Stimulated activated CD4-positive, alpha-beta T cell treated with anti-CD3 and anti-CD28 coated beads, Interleukin-12 subunit alpha, Interleukin-12 subunit beta, amount 100 ng/mL, for 24 hours (primary cell): ENCODE measurements at places on chromosomes 5 and 9.

DNA sequence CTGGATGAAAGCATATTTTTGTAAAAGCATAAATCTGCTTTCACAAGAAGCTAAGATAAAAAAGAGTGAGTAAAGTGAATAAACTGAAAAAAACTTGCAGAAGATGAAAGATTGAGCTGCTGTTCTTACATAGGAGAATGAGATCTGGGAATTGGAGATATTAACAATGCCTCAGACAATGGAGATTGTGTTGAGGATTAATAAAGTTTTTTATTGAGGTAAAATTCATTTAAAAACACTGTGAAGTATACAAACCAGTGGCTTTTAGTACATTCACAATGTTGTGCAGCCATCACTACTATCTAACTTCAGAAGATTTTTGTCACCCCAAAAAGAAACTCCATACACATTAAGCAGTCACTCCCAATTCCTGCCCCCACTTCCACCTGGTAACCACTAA is 19.7 kb upstream of the UBLCP1 start:
- DNase-seq, result no peak

- DNase-seq, result no peak
These were observed 259.1 kb downstream of the SH3GL2 start for GRCh38 chr9:17837965-17838364.

- DNase-seq, result no peak
These were observed 37.5 kb downstream of the GSN start for GRCh38 chr9:121305269-121305994.

DNA sequence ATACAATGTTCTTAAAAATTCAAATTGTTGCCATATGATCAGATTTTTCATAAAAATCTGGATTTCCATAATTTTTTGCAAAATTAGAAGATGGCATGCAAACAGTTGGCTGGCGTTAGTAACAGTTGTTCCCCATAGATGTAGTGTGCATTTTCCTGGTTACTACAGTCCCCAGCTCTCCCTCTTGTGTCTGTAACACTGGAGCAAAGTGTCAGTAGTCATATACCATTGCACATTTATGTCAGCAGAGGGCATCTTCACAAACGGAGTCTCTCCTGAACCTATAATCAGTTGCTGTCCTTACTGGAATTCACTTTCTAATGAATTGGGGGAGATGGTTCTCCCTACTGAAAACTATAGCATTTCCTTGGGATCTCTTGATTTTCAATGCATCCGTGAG is 44.7 kb upstream of the DMAC1 start:
- no peak for DNase-seq

DNA sequence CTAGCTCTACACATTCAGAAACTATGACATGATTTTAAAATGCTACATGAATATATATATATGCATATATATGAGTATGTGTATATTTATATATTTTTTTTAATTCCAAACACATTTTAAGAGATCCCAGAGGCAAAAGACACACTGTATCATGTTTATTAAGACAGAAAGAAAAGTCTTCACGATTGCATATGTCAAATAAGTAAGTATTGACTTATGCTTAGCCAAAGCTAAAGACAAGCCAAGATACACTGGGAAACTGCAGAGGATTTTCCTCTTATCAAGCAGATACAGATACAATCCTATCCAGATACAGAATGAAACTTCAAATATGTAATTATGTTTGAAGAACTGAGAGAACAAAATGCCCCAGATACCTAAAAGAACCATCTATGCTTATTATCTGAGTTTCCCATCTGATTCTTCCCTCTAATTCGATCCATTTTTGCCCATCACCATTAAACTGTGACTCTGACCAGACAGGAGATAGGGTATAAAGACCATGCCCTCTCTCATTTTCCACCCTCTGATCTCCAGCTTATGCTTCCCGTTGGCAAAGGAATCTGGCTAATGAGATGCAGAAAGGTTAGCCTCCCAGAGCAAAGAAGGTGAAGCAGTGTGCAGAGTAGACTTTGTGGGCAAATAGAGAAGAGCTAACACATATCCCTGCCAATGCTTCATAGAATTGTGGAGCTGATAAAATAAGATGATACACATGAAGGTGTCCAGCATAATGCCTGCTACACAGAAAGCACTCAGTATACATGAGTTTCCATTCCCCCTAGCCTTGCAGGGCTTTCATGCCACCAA is 131.0 kb upstream of the TARS1 start:
- DNase-seq, result no peak

DNA sequence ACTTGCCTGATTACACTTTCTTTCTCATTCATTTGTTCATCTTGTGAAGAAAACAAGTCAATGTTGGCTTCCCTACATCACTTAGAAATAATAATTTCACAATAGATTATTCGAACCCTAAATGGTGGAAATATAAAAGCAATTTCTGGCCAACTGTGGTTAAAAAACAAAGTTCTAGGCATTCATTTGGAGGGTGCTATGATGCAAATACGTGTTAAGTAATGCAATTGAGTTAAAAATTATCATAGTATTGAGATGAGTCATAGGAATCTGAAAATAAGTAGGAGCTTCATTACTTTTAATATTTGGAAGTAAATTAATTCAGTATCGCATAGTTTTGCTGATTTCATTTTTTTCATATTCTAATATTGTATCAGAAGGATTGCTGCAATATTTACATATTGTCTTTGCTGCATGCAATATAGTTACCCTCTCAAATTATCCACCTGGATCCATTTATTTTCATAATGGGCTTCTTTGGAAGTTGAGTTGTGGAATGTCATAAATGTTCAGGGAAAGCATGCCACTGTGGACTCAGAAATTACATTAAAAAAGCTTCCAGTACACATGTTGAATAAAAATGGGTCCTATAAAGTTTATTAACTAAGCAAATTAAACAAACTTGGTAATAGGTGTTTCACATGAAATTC is 647.7 kb upstream of the WWC1 start:
- no peak for DNase-seq

DNA sequence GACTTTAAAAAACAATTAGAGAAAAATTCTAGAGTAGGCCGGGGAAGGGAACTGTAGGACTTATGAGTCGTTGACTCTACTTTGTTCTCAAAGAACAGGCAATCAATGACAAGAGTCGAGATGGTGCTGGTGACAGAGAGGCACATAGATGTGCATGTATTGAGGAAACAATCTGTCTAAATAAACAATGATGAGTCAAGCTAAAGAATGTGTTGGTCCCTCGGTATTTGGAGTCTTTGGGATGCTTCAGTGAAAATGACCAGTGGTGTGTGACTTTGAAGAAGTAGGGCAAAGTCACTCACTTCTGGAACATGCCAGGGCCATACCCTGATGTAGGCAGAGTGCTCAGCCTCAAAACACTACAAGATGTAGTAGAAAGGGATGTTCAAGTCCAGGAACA is 288.1 kb upstream of the PANK3 start:
- DNase-seq, result no peak

- no peak for DNase-seq
These were observed 102.2 kb downstream of the COL5A1 start for GRCh38 chr9:134743853-134744252.

DNA sequence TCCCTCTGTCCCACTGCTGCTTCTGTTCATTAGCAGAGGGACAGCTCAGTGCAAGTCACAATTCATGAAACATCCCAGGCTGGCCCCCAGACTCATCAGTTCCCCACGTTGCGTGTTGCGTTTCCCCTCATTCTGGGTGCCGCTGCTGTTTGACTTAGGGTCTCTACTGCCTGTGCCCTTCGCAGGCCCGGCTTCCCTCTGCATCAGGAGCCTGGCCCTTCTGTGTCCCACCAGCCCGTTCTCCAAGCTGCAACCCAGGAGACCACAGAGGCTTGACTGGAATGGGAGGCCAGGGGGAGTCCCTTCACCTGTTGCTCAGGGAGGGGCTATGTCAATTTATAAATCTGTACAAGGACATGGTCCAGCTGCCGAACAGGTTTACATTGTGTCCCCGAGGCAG is 53.9 kb upstream of the SUSD3 start:
- DNase-seq, result no peak

DNA sequence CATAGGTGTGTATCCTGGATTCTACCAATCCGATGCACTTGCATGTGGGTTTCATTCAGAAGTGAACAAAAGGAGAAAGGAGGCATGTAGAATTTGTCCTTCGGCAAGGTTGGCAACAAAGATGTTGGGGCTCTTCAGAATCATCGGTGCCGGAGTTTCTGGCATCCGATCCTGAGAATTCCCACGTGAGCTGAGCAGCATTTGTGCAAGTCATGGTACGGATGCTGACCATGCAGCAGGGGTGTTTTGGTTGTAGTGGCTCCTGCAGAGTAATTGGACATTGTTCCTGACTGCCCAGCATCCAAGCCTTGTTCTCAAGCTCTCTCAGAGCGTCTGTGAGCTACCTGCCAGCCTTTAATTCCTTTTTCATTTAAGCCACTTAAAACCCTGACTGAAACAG is 19.0 kb upstream of the POC5 start:
- DNase-seq, result no peak

DNA sequence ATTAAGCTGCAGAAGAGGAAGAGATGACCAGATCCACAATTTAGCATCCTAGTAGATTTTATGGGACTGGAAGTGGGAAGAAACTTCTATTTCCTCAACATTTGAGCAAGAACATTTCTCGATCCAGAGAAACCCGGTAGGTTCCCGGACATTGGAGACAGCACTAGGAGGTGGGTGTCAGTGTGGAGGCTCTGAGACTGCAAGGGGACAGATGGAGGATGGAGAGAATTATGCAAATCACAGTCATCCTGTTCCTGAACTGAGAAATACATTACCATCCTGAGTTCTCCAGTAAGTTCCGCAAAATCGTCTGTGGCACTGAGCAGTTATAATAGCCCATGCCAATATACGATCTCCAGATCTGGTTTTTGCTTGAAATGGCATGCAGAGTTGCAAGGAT is 25.6 kb downstream of the GLDC start:
- DNase-seq, result no peak

DNA sequence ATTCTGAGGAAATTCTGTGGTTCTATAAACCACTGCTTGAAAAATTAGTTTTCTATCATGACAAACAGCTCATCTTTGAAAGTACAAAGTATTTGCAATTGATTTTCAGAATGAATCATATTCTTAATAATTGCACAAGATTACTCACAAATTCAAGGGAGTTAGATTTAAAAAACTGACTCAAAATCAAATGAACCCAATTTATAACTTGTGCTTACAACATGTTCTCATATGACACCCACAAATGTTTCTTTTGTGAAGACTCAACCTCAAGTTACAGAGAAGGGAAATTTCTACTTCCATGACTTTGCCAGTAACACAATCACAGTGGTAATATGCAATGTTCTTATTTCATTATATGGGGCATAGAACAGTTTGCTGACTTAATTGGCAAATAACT is 272.0 kb upstream of the ACTBL2 start:
- DNase-seq, result no peak

DNA sequence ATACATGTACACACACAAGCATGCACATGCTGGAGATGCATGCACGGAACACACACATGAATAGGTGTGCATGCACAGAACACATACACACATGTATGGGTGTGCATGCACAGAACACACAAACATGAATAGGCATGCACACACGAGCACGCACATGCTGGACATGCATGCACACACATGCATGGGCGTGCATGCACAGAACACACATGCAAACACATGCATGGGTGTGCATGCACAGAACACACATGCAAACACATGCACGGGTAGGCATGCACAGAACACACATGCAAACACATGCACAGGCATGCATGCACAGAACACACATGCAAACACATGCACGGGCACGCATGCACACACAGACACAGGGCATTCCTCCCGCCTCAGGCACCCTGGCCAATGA is 382.3 kb downstream of the IRX2 start:
- DNase-seq, result no peak

GRCh38 chr9:114401344-114401743 is 13.6 kb upstream of the AKNA start:
- DNase-seq, result no peak

GRCh38 chr9:134986957-134987356 is 69.2 kb upstream of the FCN1 start:
- no peak for DNase-seq

GRCh38 chr9:135479469-135480052 is at the start of gene PPP1R26:
Gene PPP1R26, plus strand, starts transcription at chr9:135479782. Its CDS starts 4,729 bp downstream, at chr9:135484511.
- DNase-seq, result no peak

DNA sequence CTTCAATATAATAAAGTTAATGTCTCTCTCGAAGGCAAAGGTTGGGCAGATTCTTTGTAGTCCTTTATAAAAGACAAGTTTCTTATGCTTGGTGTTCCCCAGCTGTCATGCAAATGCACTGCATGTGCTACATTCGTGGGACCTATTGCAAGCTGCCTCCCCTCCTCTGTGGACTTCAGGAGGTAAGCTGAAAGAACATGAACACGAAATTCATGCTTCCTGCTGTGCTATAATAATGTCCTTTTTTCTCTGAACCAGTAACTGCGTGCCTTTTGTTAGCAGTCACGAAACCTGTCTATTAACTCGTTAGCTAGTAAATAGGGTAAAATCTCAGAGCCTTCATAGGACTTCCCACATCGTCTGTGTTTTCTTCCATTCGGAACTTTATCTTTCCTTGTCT is 363.5 kb downstream of the CDH9 start:
- no peak for DNase-seq

GRCh38 chr9:125431741-125432271 is 170.2 kb downstream of the GAPVD1 start:
- no peak for DNase-seq

GRCh38 chr5:117207088-117207668 is 632.6 kb upstream of the SEMA6A start:
- no peak for DNase-seq

DNA sequence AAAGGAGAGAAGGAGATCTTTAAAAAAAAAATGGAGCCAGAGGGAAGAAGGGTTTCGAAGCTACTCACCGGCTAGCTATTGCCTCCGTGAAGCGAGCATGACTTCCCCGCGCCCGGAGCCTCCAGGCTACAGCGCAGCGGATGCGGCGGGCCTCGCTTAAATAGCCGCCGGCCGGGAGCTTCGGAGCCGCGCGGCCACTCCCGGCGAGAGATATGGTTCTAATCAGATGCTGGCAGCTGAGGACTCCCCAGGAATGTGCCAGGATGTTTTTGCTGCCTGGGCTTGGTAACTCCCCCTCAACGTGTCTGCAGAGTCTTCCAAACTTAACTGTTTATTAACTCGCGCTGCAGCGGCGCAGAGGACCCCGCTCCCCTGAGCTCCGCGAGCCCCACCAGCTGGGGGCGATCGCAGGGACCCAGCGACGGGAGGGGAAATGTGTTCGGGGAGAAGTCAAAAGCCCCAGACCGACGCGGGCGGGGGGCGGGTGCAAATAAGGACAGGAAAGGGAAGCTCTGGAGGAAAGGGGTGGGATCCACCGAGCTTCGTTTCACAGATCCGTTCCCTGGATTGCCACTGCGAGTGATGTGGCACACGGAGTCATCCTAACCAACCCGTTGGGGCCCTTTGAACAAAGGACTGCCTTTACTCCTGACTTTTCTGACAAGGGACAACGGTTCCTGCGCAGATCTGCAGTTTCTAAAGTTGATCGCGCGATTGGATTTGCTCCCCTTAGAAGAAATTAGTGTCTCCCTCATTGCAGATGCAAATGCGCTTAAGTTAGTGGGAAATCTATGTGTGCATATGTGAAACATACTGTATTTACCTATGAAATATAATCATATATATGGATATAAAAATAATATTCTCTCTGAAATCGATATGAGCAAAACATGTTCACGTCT is at the start of gene DAB2:
TSS of gene DAB2 (minus strand) at position 245 of the 902 bp plus-strand sequence. CDS start 30,660 bp downstream, outside the sequence.
- peak; percentile 10 for DNase-seq

GRCh38 chr9:111442360-111443027 is 41.7 kb downstream of the ECPAS start:
- DNase-seq, result no peak

GRCh38 chr5:54883374-54884194 is 101.8 kb downstream of the ESM1 start:
- DNase-seq, result no peak

- no peak for DNase-seq
These were observed 248.0 kb upstream of the PTGER4 start for GRCh38 chr5:40431734-40432133.

- no peak for DNase-seq
These were observed 168.0 kb upstream of the POU5F2 start for GRCh38 chr5:93909356-93909755.
